ENCODE measurements at places on chromosomes 11 and 22.

DNA sequence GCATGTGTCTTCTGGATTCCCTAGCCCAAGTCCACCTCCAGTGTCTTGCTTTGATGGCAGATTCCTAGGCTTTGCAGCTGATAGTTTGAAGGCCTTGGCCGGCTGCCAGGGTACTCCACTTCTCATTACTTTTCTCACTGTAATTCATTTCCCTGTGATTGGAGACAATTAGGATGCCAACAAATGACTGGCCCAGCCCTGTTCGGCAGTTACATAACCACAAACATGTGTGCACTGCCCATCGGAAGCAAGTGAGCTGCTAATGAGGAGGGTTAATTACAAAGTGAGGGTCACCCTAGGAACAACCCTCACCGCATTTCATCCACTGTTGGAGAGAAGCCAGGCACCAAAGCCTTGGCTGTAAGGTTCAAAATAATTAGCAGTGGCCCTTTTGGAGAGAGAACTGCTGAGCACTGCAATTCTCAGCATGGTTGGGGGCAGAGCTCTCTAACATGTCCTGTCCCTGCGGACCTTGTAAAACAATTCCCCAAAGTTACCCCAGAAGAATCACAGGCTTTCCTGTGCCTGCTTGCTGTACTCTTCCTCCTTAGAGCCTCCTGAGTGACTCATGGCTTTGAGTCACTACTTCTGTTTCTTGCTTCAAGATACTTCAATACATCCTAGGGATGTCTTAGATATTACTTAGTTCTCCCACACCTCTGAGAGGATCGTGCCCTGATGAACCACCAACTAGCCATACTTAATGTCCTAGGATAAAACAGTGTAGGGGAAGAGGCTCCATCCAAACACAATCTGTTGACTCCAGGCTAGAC, 109.7 kb upstream of the GALNT18 start:
- DNase-seq = peak; percentile 53

DNA sequence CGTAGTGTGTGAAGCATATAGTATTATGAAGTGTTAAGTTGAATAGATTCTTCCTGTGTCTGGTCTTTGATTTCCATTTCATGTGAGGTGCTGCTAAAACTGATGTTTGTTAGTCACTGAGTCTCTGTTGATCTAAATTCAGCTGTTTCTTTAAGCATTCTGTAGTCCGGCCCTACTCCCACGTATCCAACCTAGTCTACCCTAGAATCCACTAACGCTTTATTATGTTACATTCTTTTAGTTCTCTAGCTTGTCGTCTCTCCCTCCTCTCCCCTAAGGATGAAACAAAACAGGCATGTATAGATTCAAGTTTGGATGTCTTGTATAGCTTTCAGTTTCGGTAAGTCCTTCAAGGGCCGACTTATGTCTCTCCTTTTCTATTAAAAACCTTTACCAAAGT, 4.1 kb downstream of the WEE1 start:
- peak; percentile 56 for DNase-seq

GRCh38 chr22:43442386-43443151, 30.8 kb downstream of the MPPED1 start:
- no peak for DNase-seq

GRCh38 chr22:27624705-27625104, 176.9 kb downstream of the MN1 start:
- DNase-seq = peak; percentile 42

GRCh38 chr22:37507731-37508130, 11.5 kb downstream of the CARD10 start:
- DNase-seq = no peak

GRCh38 chr11:19849107-19849789, 136.6 kb downstream of the NAV2 start:
- peak; percentile 43 for DNase-seq

DNA sequence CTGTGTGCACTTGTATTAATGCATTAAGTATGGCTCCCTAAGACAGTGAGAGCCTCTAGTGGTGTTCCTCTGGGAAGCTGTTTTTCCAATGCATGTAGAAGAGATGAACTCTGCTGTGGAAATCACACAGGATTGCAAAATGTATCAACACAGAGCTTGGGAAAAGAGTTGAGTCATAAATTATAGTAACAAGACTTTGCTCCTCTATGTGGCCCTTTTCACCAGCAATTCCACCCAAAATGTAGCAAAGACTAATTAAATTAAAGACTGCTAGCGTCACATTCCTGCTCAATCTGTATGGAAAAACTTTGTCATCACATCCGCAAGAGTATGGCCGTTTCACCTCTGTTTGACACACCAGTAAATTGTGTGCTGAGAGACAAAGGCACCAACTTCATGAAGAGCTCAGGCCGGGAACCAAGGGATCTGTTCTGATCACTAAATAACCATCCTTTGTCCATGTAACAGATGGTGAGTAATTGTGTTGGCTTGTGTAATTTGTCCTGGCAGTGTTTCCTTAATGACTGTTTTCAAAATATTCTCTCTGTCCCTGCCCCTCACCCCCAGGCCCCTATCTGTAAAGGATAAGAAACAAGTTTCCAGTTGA, 209.2 kb upstream of the SORL1-AS1 start:
- DNase-seq = peak; percentile 93

Data from EH (cell line).